AG09309 (cell line): ENCODE measurements at places on chromosomes 5 and 9.

DNA sequence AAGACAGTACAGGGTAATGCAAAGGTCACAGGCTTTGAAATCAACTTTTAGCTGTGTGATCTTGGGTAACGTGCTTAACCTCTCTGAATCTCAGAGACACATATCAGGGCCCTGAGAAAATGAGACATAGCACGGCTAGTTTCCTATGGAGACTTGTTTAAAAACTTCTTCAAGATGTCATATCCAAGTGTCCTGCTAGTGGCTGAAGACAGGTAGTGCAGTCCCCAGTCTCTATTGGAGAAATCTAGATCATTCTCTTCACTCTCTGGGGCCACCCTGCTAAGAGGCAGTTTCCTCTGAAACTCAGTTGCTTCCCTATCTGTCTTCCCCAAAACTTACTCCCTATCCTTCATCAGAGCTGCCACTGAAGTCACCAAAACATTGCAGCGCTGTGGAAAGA lies 30.3 kb upstream of the GRXCR2 start:
- DNase-seq, result no peak

DNA sequence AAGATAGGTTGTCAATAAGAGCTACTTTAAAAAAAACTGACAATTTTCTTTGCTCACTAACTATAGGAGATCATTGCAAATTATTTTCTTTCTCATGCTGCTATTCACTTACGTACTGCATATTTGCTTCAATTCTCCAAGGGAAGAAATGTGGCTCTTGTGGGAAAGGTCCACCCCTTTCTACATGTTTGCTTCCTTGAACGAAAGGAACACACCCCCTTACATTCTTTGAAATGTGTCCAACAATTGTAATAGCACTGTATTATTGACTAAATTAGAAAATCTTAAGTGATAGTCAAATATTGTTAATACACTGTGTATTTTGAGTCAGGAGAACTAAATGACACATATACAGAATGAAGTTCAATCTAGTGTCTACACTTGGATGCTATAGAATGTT lies 5.2 kb downstream of the MEF2C start:
- DNase-seq, result no peak

- no peak for DNase-seq
Observed at GRCh38 chr5:18920966-18921365, 1067.0 kb downstream of the CDH18 start.

- no peak for DNase-seq
Observed at GRCh38 chr9:134963546-134963945, 45.8 kb upstream of the FCN1 start.

GRCh38 chr9:83330207-83331196 lies 207.7 kb downstream of the FRMD3 start:
- DNase-seq, result no peak
